Stimulated activated CD4-positive, alpha-beta T cell treated with anti-CD3 and anti-CD28 coated beads, Interleukin-15, amount 100 ng/mL, for 1 hour (primary cell): ENCODE measurements at places on chromosomes 2 and 18.

GRCh38 chr18:54957996-54958395, 1.3 kb downstream of the CCDC68 start:
- no peak for DNase-seq

DNA sequence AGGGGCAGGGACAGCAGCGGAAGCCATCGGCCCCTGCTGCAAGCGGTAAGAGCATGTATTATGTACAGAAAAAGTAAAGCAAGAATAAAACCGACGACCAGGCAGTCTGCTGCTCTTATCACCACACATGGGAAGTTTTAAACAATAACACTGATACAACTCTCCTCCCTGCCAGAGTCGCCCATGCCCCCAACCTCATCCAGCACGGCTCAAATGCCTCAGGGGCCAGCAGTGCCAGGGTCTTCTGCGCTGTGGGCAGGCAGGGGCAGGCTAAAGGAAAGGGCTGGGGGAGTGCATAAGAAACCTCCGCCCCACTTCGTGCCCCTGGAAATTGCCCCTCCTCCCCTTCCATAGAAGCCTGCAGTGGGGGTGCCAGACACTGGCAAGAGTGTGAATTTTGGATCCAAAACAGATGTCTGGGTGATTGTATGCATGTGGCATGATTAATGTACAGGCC, 10.1 kb downstream of the TEX51 start:
- no peak for DNase-seq

DNA sequence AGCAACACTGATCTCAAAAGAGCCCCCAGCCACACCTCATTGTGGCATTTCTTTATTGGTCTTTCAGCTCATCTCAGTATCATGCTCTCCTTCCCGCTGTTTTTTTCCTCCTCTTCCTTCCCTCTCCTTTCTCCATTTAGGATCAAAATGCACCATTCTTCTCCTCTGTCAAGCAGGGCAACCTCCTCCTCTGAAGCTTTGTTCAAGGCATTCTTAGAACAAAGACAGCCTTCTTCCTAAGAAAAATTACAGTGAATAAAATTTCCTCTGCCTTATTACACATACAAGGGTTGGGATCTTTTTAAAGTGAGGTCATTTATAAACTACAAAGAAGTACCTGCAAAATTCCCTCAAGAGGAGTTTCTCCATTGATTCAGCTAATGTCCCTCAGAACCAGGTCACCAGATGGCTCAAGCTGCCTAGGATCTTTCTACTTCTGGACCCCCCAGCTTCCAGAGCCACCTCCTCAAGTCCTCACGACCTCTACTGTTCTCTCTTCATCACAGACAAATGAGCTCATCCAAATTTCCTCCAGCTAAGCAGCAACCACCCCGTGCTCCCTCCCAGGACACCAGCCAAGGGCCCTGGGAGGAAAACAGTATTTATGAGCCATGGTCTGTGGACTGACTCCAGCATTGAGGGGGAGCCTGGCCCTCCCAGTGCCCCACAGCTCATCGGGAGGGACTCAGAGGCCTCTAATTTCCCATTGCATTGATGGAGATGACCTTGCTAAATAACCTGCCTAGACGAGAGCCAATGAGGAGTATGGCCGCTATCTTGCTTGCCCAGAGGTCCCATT, 18.0 kb downstream of the SFXN5 start:
- DNase-seq = no peak

DNA sequence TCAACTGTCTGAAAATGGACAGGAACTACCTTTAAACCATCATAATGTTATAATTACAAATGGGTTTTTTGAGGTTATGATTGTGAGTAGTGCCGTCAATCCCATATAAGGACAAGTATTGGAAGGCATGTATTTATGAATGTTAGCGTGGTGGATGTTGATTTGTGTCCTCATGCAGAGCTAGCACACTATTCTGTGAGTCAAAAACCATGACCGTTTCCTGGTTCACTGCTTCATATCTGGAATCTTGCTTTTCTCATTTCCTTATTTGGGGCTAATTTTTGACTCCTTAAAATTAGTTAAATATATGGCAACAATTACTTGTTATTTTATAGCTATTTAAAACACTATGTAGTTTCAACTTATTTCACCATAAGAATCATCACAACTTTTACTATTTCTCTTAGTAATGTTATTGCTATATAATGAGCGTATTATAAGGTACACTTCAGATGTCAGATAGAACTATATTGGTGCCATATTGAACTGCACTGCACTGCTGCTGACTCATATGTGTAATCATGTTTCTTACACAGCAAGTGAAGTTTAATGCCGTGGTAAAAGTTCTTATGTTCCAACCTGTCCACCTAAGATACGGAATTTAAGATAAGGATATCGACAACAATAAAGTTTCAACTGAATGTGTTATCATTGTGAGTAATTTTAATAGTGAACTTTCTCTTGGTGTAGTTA, 192.8 kb downstream of the PTGR3 start:
- DNase-seq = no peak

- DNase-seq = no peak
These were observed 340.5 kb upstream of the SLC39A10 start for GRCh38 chr2:195316486-195316885.

DNA sequence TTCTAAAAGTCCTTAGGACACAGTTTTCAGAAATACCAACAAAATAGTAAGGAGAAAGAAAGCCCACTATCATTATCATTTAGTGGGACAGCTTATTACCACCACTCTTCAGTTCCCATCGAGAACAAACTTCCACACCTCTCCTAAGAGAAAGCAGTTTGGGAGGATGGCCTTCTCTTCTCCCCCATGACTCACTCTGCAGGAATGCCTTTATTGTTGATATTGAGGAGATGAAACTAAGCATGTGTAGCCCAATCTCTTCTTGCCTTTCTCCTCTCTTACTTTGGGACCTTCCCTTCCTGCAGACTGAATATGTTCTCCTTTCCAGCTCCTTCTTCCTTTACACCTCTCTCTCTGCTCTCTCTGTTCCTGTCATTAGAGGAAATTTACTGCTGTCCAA, 30.0 kb upstream of the ERMN start:
- no peak for DNase-seq

DNA sequence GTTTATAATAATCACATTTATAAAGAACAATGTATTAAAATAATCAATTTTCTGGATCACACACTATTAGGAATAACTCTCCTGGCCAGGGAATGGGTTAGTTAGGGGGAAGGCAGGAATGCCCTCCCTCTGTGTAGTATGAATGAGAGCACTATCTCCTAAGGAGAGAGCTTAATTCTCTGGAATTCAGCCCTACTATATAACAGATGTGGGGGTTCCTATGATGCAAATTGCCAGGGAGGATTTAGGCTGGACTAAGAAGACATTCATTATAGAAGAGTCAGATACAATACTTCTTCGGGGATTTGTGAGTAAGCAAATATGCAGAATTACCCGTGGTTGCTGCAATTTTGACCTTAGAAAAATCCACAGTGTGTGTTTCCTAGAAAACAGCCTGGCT, 250.1 kb upstream of the VRK2 start:
- DNase-seq = no peak

DNA sequence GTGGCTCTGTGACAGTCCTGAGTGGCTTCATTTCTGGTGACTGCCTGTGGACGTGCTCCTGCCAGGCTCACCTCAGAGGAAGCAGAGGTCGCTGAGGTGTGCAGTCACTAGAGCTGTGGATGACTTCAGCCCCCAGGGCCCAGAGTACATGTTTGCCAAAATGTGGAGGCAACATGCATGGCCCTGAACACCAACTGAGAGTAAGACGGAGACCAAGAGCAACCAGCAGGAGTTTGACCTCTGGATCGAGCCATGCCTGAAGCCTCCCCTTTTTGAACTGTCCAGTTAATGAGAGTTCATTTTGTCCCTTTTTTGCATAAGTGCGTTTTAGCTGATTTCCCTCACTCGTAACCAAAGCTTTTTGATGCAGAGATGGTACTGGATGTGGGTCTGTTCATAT, 184.9 kb downstream of the RTP5 start:
- no peak for DNase-seq

DNA sequence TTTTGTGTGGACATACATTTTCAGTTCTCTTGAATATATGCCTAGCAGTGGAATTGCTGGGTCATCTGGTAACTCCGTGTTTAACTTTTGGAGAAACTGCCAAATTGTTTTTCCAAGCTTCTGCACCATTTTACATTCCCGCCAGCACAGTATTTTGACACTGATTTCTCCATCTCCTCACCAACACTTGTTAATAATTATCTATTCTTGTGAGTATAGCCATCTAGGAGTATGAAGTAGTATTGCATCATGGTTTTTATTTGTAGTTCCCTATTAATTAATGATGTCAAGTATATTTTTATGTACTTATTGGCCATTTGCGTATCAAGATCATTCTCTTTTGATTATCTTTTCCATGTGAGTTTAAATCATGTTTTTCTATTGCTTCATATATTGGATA, 17.9 kb upstream of the AOX1 start:
- DNase-seq = no peak

DNA sequence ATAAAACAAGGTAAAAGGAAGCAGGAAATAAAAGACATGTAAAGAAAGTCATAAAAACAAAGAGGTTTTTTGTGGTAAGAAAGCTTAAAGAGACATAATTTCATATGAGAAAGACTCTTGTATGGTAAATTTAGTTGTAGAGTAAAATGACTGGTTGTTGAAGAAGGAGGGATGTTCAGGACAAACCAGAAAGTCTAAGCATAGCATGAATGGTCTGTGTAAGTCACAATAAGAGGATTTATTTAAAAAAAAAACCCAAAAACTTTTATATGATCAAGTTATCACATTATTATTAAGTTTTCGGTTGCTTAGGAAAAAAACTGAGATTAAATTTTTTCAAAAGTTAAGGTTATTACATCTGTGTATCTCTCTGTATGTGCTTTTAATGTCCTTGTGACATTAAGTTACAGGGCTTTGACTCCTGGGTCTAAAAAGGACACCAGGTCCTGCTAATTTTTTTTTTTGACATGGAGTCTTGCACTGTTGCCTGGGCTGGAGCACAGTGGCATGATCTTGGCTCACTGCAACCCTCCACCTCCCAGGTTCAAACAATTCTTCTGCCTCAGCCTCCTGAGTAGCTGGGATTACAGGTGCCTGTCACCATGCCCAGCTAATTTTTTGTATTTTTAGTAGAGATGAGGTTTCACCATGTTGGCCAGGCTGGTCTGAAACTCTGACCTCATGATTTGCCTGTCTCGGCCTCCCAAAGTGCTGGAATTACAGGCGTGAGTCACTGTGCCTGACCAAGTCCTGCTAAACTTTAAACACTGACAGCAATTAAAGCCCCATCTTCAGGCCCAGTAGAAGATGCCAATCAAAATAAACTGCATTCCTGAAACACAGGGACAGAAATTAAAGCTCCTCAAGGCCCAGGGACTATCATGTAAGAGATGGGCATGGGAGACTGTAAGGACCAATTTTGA, 14.2 kb upstream of the OXER1 start:
- no peak for DNase-seq

DNA sequence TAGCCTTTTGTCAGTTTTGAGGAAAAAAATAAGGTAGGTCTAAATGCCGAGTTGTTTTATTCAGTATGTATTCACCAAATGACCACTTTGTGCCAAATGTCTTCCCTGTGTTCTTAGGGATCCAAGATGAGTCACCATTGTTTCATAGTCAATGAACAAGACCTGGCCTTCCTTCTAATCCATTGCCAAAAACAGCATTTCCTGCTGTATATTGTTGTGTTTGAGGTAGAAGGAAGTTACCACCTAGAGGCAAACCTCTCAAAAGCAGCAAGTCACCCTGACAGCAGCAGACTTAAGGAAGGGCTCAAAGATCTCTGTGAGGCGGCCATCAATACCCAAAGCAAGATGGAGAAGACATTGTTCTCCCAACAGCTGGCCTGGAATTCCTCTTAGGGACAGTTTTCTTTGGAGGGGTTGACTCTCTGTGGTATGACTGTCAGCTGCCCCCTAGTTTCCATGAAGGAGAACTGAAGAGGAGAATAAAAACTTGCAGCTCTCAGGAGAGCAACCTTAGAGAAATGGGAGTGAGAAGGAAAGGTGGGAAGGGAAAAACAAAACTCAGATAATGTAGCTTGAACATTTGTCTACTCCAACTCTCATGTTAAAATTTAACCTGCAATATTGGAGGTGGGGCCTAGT, 328.3 kb downstream of the LRATD1 start:
- no peak for DNase-seq

DNA sequence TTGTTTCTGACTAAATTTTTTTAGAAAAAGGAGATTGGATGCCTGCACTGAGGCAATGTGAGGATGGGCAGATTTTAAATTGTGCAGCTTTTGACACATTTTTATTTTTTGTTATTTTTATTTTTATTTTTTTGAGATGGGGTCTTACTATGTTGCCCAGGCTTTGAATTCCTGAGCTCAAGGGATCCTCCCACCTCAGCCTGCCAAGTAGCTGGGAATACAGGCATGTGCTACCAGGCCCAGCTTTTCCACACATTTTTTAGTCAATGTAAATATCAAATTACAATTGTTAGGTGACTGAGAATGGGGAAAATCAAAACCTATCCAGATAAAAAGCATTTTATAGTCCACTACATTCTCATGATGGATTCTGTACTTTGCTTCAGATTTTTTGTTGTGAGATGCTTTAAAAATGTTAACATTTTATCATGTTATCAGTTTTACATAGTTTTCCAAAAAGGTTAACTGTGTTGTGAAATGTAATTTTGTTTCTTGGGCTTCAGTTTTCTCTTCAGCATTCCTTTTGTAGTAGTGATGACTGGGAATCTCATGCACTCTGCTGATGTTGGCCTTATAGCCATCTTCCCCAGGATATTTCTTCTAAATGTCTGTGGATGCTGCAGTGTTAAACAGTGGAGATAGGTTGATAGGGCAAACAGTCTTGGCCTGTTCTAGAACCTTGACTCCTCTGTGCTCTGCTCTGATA, 41.4 kb downstream of the PKP4 start:
- DNase-seq = no peak

DNA sequence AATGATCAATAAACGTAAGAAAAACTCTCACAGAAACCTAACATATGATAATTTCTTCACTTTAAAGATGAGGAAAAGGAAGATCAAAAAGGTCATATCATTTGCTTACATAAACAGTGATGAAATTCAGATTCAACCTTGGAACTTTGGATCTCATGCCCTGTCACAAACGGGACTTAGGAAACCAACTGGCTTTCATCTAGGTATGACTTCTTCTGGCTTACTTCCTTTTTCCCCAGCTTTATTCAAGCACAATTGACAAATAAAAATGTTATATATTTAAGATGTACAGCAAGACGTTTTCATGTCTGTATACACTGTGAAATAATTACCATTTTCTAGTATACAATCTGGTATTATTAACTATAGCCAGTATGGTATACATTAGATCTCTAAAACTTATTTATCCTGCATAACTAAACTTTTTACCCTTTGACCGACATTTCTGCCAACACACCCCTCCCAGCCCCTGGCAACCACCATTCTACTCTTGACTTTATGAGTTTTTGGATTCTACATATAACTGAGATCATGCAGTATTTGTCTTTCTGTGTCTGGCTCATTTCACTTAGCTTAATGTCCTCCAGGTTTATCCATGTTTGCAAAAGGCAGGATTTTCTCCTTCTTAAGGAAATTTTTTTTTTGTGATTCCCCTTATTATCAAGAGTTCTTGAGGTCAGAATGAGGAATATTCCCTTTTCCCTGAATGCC, 46.0 kb upstream of the COBLL1 start:
- no peak for DNase-seq

- DNase-seq = no peak
These were observed 344.4 kb downstream of the SETBP1 start for GRCh38 chr18:45025089-45025450.
